ENCODE measurements at places on chromosomes 1 and 21. TPM values are rescaled to one million over a fixed set of nuclear protein-coding genes. Genes with fewer than 3 reads are reported as not detected.

DNA sequence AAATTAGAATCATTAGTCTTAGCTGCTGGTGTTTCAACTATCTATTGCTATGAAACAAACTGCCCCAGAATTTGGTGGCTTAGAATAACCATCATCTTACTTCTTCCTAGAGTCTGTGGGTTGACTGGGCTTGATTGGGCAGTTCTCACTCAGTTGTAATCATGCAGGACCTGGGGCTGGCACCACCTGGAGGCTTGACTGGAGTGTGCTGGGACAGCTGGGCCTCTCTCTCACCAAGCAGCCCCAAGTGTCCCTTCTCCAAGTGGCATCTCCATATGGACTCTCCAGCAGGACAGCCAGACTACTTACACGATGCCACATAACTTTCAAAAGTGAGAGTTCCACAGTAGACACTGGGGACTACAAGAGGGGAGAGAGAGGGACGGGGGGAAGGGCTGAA, 140.3 kb upstream of the ATP1B1 start:
- no peak for DNase-seq

Gene ELAPOR1
- 2.1 TPM for polyA plus RNA-seq

GRCh38 chr1:235553112-235553551, 48.9 kb upstream of the B3GALNT2 start:
- no peak for DNase-seq

DNA sequence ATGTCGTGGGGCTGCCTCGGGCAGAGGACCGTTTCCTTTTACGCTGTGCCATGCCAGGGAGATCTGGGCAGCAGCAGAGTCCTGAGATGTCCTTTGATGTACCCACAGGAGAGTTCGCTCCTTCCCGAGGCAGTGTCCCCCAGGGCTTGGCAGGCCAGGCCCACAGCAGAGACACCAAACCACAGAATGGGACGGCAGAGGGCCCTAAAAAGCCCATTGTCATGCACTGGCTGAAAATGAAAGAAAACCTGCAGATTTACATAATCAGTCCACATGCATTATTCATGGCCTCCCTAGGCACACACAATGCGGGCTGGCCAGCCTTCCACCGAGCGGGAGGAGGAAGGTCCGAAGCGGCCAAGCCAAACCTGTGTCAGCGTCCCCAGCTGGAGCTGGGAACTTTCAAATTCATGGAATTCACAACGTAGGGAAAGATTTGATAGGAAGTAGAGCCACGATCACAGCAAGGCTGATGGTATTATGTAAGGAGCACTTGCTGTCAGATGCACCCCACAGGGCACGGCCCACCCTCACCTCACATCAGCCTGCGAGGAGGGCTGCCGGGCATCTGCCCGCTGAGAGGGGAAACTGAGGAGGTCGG, 25.3 kb upstream of the EFHD2 start:
- DNase-seq: no peak

GRCh38 chr1:25714372-25714931, 85.5 kb upstream of the SELENON start:
- no peak for DNase-seq

DNA sequence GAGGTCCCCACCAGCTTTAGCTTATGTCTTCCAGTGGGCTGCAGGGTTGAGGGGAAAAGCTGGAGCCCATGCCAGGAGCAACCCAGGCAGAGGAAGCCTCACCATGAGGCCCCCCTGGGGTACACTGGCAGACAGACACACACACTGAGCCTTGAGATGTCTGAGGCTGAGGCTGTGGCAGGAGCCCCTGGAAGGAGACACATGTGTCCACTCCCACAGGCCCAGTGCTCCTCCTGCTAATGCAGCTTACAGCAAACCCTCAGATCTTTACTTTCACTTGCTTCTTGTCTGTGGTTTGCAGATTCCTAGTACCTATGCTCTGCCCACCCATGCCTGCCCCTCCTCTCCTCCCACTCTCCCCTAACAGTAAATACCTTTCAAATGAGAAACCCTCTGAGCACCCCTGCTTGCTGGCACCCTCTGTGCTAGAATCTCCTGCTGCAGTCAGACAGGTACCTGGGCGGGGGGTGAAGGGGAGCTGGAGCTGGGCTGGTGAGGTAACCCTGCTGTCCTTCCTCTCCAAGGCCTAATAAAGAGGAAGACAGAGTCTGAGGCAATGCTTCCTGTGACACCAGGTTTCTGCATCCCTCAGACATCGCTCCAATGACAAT, 63.4 kb upstream of the NEK2 start:
- DNase-seq: no peak

Gene ELAVL4
- polyA plus RNA-seq: 1.4 TPM

- DNase-seq: peak; percentile 35
Observed at GRCh38 chr1:206002871-206003801, at the start of gene RAB7B. Gene RAB7B (minus strand): TSS chr1:206003395. CDS start chr1:205994135, 9,260 bp downstream.

- DNase-seq: no peak
Observed at GRCh38 chr1:219433001-219433400, 179.9 kb downstream of the ZC3H11B start.

DNA sequence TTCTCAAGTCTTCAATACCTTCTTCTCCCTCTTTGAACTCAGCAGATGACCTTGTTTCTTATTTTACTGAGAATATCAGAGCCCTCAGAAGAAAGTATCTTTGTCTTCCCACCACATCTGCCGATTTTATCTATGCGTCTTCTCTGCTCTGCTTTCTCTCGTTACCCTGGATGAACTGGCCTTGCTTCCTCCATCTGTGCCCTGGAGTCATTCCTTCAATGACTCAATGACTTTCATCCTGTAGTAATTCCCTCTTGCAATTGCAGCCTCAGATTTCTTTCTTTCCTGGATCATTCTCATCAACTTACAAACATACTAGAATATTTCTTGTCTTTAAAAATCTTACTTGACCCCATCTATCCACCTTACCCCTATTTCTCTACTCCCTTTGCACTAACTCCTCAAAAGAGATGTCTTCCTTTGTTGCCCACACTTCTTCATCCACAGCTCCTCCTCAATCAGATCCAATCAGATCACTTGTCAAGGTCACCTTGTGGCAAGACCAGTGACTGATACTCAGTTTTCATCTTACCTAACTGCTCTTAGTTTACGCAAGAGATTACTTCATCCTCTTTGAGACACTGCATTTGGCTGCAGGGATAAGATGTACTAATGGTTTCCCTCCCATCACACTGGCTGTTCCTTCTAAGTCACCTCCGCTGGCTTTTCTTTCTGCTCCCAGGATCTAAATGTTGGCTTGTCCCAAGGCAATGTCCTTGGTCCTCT, 8.2 kb upstream of the TGFBR3 start:
- no peak for DNase-seq

GRCh38 chr1:24743404-24744211, 1.6 kb upstream of the CLIC4 start:
- DNase-seq: no peak

DNA sequence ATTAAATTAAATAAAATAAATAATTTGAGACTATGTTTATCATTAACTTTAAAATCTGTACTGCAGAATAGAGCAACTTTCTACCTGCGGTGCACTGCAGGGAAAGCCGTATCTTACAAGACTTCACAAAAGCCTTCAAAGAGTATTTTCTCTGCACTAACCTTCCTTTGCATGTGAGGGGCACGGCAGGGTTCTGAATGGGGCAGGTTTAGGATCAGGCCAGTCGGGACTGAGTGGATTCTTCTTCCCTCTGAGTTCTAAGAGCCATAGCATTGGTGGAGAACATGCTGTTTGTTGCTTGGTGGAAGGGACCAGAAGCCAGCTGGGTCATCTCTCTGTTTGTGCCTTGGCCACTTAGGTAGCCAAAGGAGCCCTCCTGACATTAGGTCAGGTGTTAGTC, 55.2 kb upstream of the LGALS8 start:
- DNase-seq: no peak

Gene TXNIP
- polyA plus RNA-seq: 465 TPM

Gene RPF1
- 46.4 TPM for polyA plus RNA-seq

- DNase-seq: no peak
Observed at GRCh38 chr1:156961709-156962108, 41.3 kb downstream of the LRRC71 start.

Gene TRIM58
- polyA plus RNA-seq: 1.1 TPM

- no peak for DNase-seq
Observed at GRCh38 chr1:44644806-44645205, 29.5 kb downstream of the TMEM53 start.

Gene AGT
- polyA plus RNA-seq: 51.0 TPM

DNA sequence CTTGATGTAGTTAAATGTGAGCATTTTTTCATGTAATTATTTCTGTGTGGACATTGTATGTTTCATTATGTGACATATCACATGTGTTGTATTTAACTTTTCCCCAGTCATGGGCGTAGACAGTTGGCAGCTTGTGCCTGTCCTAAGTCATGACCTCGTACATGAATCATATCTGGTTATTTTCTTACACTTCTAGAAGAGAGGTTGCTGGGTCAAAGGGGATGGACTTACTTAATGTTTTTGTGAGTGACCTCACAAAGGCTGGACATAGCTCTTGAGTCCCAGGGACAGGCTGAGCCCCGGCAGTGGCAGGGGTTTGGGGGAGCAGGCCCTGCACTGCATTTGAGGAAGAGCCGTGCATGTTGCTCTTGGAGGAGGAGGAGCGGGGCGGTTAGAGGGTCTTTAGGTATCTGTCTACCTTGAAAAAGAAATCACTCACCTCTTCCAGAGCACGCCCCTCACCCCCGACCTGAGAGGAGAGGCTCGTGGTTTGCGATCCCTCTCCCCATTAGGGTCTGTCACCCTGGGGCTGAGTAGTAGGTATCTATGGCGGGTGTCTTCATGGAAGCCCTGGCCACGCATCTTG, 16.4 kb downstream of the IFNGR2 start:
- no peak for DNase-seq

DNA sequence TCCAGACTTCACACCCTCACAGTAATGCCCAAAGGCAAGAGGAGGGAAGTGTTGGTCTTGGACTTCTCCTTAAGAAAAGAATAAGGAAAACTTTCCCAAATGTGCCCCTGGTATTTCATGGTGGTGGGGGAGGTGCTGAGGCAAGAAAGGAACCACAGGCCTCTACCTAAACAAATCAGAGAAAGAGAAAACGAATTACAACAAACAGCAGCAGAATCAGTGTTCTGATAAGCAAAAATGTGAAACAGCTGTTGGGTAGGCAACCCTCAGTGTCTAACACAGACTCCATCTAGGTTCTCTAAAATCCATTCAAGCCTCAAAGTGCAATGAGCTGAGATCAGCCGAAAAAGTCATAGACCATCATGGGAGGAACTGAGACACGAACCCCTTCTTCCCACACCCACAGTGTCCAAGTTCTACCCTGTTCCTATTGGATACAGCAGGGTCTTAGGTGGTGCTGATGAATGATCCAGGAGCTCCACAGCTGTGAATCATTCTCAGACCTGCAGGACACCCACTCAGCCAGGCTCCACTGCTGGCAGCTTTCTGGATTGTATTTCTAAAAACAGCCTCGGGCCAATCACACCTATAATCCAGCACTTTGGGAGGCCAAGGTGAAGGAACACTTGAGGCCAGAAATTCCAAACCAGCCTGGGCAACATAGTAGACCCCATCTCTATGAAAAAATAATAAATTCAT, 149.1 kb downstream of the PLPP3 start:
- DNase-seq: no peak

- no peak for DNase-seq
Observed at GRCh38 chr21:27683292-27683691, 716.4 kb upstream of the ADAMTS5 start.

GRCh38 chr1:86430376-86430775, 6.4 kb downstream of the CLCA2 start:
- DNase-seq: no peak

DNA sequence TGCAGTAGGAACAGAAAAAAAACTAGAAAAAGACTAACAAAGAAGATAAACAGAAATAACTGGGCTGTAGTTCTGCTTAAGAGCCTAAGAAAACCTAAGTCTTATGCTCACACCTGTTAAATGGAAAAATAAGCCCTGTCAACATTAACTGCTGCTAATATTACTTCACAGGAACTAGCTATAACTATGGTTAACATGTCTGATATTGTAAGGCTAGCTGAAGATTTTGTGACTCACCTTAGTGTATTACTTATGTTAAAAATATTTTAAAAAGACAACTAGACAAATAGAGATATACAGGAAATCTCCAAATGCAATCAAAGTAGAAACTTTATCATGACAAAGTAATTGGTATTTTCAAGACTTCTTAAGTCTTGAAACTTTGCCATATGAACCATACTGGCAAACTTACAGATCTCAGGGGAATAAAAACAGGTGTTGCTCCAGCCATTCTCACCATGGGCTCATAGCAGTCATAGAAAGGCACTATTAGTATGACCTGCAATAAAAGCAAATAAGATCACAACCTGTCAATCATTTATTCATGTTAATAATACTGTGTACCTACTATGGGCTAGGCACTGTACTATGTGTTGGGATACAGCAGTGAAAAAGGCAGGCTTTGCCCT, 30.7 kb downstream of the KYAT3 start:
- DNase-seq: no peak

- DNase-seq: no peak
Observed at GRCh38 chr1:33363470-33363861, 42.6 kb upstream of the A3GALT2 start.

DNA sequence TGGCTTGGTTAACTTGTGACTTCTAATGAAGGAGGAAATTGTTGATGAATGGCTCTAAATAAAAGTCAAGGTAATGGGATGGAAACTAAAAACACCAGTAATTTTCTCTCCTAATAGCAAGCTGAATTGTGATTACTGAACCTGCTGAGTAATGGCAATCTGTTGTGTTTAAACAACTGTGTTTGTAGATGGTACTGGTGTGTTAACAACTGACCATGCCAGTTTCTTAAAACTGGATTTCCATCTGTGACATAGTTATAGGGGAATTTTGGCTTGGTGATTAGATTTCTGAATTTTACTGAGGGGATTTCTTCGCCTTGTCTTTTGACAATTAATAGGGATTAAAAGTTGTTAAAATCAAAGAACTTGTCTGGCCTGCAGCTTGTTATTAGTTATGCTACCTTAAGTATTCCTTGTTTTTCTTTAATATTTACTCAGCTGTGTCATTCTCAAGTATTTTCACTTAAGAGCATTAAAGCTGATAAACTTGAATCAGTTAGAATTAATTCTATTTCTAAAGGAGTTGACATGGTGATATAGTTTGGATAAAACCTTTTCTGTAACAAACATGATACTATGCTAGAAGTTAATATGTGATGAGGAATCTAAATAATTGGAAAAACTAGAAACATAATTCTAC, 7.9 kb upstream of the ERO1B start:
- no peak for DNase-seq

Gene MYOC
- polyA plus RNA-seq: 0.16 TPM

GRCh38 chr1:70222716-70223235, 1.6 kb downstream of the SRSF11 start:
- DNase-seq: no peak

DNA sequence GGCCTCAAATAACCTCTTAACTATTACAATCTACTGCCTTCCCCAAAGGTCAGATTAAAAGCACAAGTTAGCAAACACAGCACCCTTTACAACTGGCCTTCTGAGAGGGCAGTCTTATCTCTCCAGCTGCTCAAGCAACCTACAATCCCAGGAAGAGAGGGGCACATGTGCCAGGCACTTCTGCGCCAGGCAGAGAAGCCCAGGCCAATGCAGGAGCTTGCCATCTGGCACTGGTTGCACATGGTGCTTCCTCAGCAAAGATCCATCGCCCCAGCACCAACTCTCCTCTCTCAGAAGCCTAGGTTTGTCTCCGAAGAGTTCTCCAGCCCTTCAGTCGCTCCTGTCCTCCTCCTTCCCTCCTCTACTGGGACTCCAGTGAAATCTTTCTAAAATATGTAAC, 2.5 kb downstream of the STK40 start:
- DNase-seq: no peak

- DNase-seq: no peak
Observed at GRCh38 chr1:112402682-112403643, 6.9 kb downstream of the CTTNBP2NL start.

Gene TAS1R1
- polyA plus RNA-seq: 0.09 TPM
